ENCODE measurements at places on chromosomes 7 and 10. TPM values are rescaled to one million over a fixed set of nuclear protein-coding genes. Genes with fewer than 3 reads are reported as not detected.

GRCh38 chr7:70577078-70577477, 554.9 kb upstream of the GALNT17 start:
- DNase-seq = no peak

DNA sequence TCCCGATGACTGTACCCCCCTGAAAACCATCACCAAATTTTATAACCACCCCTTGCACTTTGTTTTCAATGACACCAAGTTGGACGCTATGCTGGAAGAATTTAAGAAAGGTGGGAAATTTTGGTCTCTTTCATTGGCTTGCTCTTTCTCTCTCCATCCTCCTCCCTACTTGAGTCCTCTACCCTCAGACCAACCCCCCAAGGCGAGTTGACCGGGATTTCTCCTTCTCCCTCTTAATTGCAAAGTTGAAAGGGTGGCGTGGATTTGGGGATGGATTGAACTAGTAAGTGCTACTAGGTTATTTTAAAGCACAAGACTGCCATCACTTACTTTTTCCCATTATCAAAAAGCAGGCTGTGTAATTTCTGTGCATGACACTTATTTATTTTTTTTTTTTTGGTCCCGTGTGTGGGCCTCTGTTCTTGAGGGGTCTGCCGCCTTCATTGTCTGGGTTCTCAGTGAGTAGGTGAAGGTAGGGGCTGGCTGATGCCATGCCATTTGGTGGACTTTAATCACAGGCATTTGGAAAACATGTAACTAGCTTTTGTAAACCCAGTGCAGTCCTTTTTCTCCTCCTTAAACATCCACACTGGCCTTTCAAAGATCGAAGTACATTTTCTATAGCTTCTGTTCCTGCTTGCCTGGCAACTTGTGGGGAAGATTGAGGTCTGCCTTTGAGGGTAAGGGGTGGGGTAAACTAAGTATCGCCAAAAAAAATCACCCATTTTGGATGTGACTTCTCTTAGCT, 2.1 kb downstream of the CNNM2 start:
- no peak for DNase-seq

WDFY4 gene
- total RNA-seq = 45.1 TPM

RASSF4 gene
- total RNA-seq = 27.1 TPM

PGAM2 gene
- not detected for total RNA-seq

Data from upper lobe of left lung (tissue), 6 donors.